Stimulated activated CD4-positive, alpha-beta T cell treated with anti-CD3 and anti-CD28 coated beads, Interleukin-1b, Interleukin-23, amount 100 ng/mL, for 1 hour (primary cell): ENCODE measurements at places on chromosomes 3 and 15.

DNA sequence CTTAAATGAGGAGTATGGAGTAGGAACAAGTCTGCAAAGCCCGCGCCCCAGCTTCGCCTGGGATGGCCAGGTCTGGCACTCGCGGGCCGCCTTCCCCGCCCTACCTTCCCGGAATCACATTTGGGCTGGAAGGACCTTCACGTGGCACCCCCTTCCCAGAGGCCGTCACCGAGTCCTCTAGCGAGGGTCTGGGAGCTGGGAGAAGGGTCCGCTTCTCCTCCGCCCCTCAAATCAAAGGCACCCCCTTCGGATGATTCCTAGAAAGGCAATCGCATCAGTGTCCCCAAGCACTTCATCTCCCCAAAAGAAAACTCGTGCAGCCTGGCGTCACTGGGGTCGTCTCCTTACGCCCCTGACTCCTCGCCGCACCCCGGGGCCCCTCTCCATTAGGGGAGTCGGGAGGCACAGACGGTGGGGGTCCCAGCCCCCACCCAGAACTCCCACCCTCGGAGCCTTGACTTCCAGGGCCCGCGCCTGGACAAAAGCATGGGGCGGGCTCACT is 380 bp downstream of the MYLK start:
- no peak for DNase-seq

DNA sequence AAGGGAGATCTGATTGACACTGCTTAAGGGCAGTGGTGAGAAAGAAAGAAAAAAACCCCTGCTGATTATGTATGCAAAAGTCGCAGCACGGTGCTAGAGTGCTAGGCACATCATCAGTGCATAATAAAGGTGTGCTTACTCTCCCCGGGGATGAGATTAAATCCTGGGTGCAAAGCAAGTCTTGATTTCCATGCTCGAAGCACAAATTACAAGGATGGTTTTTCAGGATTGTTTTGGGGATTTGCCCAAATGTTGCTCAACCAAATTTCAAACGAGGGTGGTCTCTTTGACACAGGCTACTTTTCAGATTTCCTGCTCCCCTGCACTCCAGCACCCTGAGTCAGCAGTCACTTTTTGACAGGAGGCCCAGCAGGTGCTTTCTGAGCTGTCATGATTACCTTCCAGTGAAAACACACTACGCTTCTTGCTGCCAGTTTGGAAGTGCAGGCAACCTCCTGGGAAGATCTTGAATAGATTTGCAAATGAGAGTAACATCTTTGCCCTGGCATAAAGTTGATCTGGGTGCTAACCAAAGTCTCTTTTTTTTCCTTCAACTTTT is 167.5 kb upstream of the TRIM42 start:
- DNase-seq: no peak

DNA sequence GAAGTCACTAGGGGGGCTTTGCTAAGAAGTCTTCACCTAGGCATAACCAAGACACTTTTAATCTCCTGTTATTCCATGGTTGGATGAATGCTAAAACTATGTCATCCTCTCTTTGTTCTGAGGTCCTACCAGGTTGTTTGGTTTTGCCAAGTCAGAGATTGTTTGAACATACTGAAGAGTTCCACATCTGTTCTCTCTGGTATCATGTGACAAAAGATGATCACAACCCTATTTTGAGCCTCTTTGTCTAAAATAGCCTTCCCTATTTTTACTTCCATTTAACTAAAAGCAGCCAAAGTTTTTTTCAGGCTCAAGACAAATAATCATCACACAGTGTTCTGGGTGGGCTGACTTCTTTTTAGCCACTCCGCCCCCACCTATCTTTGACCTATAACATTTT is 218.4 kb upstream of the LMCD1 start:
- no peak for DNase-seq

- DNase-seq: no peak
Observed at GRCh38 chr15:58506064-58506490, 74.3 kb downstream of the LIPC start.

GRCh38 chr15:55499151-55499550 is 8.9 kb downstream of the DNAAF4 start:
- DNase-seq: no peak

- no peak for DNase-seq
Observed at GRCh38 chr15:32747921-32748342, 30.1 kb downstream of the GREM1 start.

DNA sequence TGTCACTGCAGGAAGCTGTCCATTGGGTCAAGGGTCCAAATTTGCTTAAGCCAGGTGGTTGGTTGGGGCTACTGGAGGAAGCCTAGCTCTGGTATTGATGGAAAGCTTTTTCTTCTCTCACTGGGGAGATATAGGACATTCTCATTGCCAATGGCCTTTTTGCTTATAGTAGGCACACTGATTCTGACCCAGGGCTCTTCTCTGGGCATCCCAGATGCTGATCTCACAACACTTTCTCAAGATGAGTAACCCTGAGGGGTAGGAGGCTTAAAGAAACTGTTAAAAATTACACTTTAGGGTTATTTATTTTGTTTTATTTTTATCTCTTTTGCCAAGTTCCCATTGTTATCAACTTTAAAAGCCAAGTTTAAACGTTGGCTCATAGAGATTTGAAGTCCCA is 337.8 kb downstream of the LRRC3B start:
- no peak for DNase-seq

GRCh38 chr3:67710396-67710795 is 56.0 kb upstream of the SUCLG2 start:
- DNase-seq: no peak

- no peak for DNase-seq
Observed at GRCh38 chr3:49877716-49878115, 8.0 kb upstream of the CAMKV start.

GRCh38 chr15:31499953-31500765 is 173.5 kb downstream of the KLF13 start:
- no peak for DNase-seq

DNA sequence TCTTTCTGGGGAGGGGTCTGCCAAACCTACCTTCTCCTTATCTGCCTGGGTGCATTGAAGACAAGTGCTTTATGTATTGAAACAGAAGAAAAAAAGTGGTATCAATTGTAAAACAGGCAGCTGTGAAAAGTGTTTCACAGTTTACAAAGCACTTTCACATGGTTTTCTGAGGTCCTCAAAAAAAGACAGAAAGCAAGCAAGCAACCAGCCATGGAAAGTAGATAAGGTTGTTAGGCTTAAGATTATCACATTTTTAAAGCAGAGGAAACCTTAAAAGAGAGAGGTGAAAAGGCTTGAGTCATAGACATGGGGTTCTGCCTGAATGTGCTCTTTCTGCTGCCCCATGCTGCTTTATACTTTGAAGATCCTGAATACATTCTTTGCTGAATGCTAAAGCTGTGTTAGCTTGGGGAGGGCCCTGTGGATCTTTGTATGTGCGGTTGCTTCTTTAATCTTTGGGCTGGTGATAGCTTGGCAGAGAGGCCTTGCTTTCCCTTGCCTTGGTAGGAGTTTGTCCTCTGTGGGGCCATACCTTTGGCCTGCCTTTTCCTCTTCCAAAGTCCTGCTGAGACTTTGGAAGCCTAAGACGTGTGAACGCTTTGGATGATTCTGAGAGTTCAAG is 2.6 kb downstream of the SMAD3 start:
- DNase-seq: no peak

DNA sequence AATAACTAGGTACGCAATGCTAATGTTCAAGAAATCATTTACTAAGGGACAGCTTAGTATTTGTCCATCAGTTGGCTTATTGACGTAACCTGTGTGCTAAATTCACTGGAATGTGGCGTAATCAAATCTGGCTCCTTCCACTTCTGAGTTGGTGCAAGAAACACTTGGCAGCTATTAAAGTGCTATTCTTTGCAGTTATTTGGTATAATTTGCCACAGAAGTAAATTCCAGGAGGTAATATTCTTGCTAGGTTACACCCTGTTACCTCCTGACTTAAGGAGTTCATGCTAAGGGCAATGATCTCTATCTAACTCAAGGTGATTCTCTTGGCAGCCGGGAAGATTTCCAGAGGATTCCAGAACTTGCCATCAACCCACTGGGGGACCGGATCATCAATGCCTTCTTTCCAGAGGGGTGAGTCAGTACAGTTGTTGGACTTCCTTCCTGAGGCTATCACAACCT is 25.5 kb downstream of the CHP1 start:
- DNase-seq: no peak

GRCh38 chr3:18085429-18085828 is 339.7 kb downstream of the SATB1 start:
- no peak for DNase-seq

DNA sequence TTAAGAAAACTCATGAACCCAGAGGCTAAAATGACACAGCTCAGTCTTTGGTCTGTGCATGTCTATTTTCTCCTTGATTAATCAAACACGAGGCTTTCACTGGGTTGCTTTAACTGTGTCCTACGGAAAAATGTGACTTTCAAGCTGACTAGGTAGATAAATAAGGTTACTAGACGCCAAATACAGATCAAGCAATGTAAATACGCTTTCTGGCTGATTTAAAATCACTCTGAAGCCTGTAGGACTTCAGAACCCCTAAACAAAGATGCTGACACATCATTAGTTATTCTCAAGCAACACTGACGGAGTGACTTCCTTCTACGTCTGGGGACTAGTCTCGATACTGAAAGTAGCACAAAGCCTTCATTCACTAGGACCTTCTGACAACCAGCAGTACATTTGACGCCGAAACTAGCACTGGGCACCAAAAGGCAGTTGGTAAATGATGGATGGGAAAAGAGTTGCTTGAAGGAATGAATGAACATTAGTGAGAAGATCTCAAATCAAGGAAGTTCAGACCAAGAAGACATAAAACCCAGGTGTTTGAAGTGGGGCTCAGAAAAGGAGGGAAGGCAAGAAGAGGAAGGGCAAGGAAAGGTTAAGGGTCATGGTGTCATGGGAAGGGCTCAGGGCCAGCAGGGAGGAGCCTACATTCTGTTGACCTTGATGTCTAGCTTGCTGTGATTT is 67.1 kb upstream of the CDV3 start:
- no peak for DNase-seq

GRCh38 chr3:126112531-126113237 is 28.8 kb upstream of the SLC41A3 start:
- DNase-seq: no peak

DNA sequence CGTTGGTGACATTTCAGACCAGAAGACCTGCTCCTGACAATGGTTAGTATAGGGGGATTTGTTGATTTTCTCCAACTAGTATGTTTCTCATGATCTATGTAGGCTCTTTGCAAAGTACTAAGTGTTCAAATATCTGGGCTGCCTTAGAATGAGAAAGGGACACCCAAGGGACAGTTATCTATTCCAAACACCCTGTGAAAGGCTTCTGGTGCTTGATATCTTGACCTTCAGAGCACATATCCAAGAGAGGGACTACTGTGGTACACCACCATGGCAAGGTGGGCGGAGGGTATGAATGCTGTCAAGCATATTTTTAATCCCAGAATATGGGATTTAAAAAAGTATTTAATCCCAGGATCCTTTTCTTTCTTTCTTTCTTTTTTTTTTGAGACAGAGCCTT is 1.1 kb downstream of the FANCD2OS start:
- no peak for DNase-seq

DNA sequence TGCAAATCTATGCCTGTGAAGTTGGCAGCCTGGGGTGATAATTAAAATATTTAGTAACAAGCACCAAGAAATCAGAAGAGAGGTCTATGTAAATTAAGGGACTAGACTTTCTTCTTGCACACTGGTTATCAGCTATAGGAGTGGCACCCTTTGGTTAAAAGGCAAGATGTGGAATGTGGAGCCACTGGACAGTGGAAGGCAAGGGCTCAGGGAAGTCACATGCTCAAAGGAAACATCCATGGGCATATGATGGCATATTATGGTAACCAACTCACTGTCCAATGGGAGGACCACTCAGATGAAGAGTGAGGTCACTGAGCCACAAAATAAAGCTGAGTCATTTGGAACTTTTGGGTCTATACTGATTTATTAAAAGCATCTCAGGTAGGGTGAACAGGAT is 165.6 kb upstream of the PRICKLE2 start:
- no peak for DNase-seq

DNA sequence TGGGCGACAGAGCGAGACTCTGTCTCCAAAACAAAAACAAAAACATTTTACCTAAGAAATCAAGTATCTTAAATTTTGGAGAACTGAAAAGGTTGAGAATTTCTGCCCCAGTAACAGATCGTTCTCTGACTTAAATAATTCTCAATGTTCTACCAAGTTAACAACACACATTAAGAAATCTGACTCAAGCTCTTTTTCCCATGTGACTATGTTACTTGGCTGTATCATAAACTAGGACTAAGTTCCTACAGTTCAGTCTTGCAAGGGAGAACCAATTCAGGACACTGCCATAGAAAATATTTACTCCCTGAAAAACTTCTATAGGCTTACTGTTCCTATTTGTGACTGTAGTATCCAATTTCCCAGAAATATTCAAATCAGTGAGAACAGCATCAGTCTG is 20.9 kb upstream of the USF3 start:
- no peak for DNase-seq

DNA sequence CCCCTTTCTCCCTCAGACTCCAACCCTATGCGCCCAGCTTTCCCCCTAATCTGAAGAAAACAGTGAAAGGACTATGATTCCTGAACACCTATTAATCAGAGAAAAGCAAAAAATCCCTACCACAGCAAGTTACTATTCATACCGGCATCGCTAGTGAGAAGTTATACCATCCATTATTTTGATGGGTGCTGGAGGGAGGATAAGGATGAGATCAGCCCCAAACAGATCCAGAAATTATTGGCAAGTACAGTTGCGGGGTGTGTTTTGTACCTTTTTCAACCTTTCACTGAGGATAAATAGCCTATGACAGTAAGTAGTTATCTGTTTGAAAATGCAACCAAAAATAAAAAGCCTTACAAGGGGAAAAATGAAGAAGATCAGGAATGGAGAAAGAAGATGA is 59.9 kb upstream of the ADAMTS9 start:
- DNase-seq: no peak

DNA sequence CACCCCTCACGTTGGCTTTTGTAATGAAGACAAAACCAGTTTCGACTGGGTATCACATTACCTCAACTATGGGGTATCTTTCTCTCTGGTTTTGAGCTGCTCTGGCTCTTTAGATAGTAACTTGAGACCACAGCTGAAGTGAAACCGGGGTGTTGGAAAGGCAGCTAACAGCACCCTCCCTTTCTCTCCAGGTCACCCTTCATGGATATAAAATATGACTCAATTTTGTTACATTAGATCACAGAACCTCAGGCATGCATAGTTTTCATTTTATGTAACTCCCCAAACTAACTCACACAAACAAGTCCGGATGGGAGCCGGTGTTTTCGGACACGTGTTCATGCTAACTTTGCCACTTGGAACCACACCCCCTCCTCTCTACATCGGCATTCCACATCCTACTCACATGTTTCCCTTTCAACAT is 90.7 kb downstream of the NR2F2 start:
- no peak for DNase-seq

DNA sequence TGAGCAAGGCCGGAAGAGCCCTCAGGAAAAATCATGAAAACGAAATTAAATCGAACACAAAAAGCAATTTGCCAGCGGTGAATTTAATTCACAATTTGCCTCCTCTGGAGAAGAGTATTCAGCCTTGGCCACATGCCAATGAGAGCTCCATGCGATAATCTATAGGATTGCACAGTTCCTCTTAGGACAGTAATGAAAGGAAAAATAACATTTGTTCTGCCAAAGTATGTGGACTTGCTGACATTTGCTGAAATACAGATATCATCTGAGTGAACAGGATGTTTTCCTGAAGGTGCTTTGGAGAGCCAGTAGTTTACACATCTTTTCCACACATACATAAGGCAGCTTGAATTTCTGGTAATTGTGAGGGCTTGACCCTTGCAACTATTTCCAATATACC is 188.6 kb upstream of the PDZRN3 start:
- no peak for DNase-seq
